ENCODE measurements at places on chromosomes 7 and 10. TPM values are rescaled to one million over a fixed set of nuclear protein-coding genes. Genes with fewer than 3 reads are reported as not detected.

FBXW4 gene
- total RNA-seq, result 15.0 TPM

TUBB8 gene
- total RNA-seq, result 0.31 TPM

AKR1B15 gene
- 1.2 TPM for total RNA-seq

EPHB6 gene
- total RNA-seq, result not detected

WDR86 gene
- 0.11 TPM for total RNA-seq

TUBAL3 gene
- total RNA-seq, result 0.07 TPM

DNA sequence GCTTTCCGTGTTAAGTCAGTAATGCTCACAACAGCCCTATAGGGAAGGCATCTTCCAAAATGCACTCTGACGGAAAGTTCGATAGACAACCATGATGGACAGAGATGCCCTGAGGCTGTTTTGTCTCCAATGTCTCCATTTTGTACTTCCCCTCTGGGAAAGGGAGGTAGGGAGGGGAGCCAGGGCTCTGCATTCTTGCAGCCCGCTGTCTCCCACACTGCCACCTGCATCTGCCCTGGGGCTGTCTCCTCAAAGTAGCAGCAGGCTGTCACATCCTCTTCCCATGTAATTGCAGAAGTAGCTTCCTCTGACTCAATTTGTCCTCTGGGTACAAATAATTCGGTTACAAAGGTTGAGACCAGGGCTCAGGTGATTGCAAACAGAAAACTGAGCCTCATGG lies 131.4 kb downstream of the GPAM start:
- DNase-seq, result no peak

Data from HepG2 (cell line).